Activated CD8-positive, alpha-beta memory T cell treated with anti-CD3 and anti-CD28 coated beads, Interleukin-2, amount 50 U/mL, for 4 hours (primary cell): ENCODE measurements at places on chromosomes 5 and 9.
A peak's percentile ranks its signal among the peaks of the same experiment; 100 is the strongest.

- DNase-seq = peak; percentile 22
Observed at GRCh38 chr9:120919843-120920805, 6.5 kb downstream of the TRAF1 start.

- DNase-seq = no peak
Observed at GRCh38 chr9:113947941-113948340, 71.8 kb downstream of the ZNF618 start.

GRCh38 chr9:9286001-9286400 lies 1326.8 kb downstream of the PTPRD start:
- no peak for DNase-seq

GRCh38 chr9:96160168-96160567 lies 141.8 kb downstream of the HSD17B3 start:
- no peak for DNase-seq

DNA sequence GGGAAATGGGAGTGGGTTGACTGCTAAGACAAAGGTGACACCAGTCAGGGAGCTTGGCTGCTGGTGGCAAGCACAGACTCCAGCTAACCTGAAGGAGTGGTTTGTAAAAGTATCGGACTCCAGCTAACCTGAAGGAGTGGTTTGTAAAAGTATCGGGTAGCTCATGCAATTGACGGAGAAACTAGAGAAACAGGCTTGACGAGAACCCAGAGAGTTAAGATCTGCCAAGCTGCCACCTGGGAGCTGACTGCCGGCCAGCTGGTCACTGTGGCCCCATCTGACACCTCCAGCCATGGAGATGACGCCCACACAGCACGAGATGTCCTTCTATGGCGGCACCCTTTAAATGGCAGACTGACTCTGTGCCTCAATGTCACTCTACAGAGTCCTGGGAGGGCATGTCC lies 28.3 kb upstream of the CRB2 start:
- no peak for DNase-seq

- no peak for DNase-seq
Observed at GRCh38 chr5:82183828-82184227, 94.3 kb downstream of the RPS23 start.

DNA sequence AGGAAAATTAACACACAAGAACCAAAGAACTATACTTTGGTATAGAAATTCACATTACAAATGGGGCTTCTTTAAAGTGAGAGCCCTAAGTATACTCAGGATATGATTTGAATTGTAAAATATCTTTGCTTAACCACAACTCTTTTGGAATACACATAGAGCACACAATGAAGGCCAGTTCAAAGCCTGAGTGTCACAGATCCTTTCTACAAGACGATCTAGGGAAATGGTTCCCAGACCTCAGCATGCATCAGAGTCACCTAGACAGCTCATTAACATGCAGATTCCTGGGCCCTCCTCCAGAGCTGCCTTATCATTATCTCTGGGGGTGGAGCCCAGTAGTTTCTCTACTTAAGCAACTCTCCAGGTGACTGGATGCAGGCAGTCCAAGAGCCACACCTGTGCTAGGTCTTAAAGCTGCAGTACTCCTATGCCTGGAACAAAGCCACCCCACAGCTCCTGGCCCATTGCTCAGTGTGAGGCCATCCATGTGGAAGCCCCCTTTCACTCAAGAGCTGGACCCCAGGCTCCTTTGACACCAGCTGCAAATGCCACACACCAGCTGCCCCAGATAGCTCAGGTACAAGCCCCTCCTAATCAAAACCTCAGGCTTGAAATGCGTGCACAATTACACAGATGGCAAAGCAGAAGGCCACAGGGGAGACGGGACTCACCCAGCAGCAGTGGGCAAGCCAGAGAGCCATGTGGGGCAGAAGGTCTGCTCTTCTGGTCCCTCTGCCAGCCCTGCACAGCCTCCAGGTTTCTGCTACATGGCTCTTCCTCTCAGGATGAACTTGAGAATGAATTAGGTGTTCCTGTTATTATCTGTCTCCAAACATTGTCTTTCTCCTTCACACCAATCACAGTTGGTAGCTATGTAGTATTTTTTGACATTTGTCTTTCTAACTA lies 106.1 kb downstream of the SH3TC2 start:
- DNase-seq = no peak

GRCh38 chr9:95953986-95954385 lies 78.5 kb downstream of the ERCC6L2 start:
- DNase-seq = no peak

GRCh38 chr5:1788828-1789227 lies 10.8 kb downstream of the MRPL36 start:
- DNase-seq = no peak

DNA sequence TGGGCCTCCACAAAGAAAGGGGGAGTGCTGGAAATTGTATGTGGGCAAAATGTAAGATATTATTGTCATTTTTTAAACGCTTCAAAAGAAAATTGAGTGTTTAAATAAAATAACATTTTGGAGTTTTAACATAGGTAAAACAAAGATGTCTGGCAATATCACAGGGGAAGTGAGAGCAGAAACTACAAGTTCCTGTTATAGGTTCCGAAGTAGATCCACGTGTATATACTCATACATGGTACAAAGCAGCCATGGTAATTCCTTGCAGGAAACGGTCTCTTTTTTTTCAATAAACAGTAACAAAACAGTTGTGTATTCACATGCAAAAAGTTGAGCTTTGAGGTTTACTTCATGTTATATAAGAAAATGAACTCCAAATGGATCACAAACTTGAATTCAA lies 78.4 kb downstream of the MTRR start:
- DNase-seq = no peak

DNA sequence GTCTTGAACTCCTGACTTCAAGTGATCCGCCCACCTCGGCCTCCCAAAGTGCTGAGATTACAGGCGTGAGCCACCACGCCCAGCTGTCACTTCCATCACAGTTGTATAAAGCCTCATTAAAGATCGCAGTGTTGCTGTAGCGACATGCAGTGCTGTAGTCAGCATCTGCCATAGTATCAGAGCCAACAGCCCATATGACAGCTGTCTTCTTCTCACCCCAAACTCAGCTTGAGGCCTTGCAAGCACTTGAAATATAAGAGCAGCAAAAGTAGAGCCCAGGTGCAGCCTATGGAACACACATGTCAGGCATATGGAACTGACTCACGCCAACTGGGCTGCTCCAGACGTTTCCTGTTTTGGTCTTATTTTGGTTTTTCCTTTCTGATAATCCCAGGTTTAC lies 167.8 kb downstream of the TRIO start:
- no peak for DNase-seq

- no peak for DNase-seq
Observed at GRCh38 chr9:90419221-90419851, 223.3 kb downstream of the DIRAS2 start.

GRCh38 chr9:129939431-129939830 lies 103.6 kb downstream of the FNBP1 start:
- no peak for DNase-seq

DNA sequence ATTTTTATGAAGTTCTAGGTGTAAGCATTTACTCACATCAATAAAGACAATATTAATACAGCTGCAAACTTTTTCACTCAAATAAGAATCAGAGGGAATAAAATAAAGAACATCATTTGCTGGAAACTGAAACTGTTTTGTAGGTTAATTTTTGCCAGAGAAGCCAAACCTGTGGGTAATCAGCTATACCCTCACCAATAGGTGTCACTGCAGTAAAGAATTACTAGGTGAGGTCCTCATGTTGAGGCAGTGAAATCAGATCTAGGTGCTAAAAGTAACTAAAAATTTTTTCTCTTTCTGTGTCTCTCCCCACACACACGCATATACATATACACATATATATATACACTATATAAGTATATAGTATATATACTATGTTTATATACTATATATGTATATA lies 1016.3 kb upstream of the SEMA6A start:
- no peak for DNase-seq

GRCh38 chr5:154038707-154039457 lies at the start of the genes FAM114A2 and MFAP3:
FAM114A2 (minus strand) TSS chr5:154038910; CDS start chr5:154034953, 3,957 bp downstream.
MFAP3 (plus strand) TSS chr5:154038967; CDS start chr5:154049723, 10,756 bp downstream.
- DNase-seq = peak; percentile 86

DNA sequence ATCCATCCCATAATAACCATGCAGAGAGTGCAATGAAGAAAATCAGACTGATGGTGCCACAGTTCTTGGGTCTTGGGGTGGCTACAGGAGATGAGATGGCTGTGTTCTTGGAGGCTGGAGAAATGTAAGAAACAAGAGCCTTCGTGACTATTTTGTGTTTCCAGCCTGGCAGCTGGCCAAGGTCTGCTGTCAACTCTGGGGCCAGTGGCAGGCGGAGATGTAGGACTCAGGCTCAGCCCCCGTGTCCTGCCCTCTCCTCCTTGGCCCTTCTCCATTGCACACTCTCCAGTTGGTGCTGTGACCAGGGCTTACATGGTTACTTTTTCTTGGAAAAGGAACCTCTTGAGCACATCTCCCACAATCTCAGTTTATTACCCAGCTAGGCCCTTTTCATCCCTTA lies 235.4 kb downstream of the DMRT2 start:
- no peak for DNase-seq

- DNase-seq = peak; percentile 5
Observed at GRCh38 chr9:92632641-92633040, 37.3 kb downstream of the IPPK start.

GRCh38 chr5:103089272-103089671 lies 30.7 kb downstream of the GIN1 start:
- no peak for DNase-seq

GRCh38 chr9:115164511-115164974 lies 46.6 kb upstream of the TNC start:
- DNase-seq = no peak

- DNase-seq = no peak
Observed at GRCh38 chr5:55223812-55224240, 3.3 kb downstream of the MCIDAS start.

DNA sequence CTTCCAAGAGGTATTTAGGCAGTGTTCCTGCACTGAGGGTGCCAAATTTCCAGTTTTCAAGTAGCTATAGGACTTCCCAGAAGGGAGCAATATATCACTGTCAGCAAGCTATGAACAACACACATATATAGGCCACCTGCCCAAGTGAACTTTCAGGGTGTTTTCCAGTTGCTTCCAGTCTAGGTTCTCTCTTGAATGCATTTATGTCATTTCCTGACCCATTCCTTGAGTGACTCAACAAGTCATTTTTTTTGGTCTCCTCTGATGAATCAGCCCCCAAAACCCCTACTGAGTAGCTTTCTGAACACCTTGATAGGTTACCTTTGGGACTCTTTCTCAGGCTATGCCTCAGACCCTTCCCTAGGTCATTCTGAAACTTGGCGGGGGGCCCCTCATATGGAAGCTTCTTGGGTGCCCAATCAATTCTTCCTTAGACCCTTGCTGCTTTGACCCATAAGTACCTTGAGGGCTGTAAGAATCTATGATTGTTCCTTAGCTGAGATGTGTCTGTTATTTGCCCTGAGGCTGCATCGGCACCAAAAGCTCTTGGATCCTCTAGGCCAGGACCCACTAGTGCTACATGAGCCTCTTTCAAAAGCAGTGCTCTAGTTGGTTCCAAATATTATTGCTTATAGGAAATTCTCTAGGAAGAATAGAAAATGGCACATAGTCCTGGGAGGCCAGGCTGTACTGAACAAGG lies 12.4 kb downstream of the DNAJB5 start:
- DNase-seq = no peak

DNA sequence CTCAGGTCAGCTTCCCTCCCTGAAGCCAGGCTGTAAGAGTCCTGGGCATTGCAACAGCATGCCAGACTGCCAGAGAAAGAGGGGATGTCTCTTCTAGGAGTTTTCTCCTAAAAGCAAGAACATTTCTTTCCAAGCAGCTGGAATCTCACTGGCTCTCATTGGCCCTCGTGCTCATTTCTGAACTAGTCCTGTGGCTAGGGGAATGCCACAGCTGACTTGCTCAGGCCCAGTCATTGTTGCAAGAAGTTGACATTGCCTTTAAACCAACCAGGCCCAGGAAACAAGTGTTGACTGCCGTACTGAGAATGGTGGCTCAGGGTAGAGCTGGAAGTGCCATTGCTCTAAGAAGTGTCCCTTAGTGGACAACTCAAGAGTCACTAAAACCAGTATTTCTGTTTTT lies 15.0 kb upstream of the CEP120 start:
- no peak for DNase-seq

GRCh38 chr9:128917151-128917849 lies 3.5 kb upstream of the PHYHD1 start:
- no peak for DNase-seq

DNA sequence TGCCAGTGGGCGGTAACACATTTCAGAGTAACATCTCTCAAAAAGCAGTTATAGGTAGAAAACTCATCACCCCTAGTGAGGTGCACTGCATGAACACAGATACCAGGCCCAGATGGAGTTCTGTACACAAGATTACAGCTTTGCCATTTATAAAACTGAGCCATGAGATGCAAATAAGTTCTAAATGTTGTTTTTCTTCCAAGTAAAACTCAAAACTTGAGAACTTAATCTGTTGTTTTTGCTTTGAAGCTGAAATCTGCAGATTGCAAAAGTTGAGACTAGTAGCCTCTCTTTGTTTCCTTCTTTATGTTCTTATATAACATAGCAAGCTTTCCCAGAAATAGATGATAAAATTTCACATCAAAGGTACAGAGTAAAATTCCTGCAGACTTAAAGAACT lies 434.1 kb downstream of the PLK2 start:
- DNase-seq = no peak

DNA sequence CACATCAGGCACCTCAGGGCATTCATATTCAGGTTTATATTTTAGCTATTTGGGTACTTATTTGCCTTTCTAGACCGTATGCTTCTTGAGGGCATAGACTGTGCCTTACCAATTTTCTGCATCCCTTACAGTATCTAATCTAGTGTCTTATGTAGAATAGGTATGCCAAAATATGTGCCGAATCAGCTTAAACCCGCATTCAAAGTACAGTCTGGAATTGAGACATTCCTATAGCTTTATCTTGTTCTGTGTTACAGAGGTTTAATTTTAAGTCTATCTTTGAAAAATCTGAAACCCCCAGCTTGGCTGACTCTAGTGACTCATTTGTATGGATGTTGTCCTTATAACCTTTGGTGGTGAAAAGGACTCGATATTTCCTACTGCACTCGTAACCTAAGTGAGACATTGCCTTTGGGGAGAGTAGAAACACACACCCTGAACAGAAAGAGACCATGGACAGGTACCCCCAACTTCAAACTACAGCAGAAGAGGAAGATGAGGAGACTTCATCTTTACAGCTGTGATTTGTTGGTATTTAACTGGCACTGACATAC lies 27.0 kb upstream of the TMOD1 start:
- no peak for DNase-seq

GRCh38 chr5:26864061-26864460 lies 174.3 kb downstream of the CDH9 start:
- no peak for DNase-seq
